A549 treated with dexamethasone at 1 μM for 4 hours (cell line): ENCODE measurements at places on chromosomes 3 and 15. TPM values are rescaled to one million over a fixed set of nuclear protein-coding genes. Genes with fewer than 3 reads are reported as not detected.

Gene WDR72
- total RNA-seq: 5.8 to 8.0 TPM (median 6.7 TPM) in 5 replicates

Gene SAXO2
- total RNA-seq: 0.99 to 3.1 TPM (median 2.4 TPM) in 5 replicates

Gene TLR9
- 0.02 to 0.12 TPM (median 0.07 TPM) in 3 of 5 replicates, not detected in the others for total RNA-seq

Gene IDH2
- total RNA-seq: 38.9 to 51.0 TPM (median 45.3 TPM) in 5 replicates
